ENCODE measurements at places on chromosomes 1 and 21.

- DNase-seq: no peak
These were observed at the start of gene COL6A2 for GRCh38 chr21:46097336-46098293. Gene COL6A2 (plus strand): TSS chr21:46098112.

DNA sequence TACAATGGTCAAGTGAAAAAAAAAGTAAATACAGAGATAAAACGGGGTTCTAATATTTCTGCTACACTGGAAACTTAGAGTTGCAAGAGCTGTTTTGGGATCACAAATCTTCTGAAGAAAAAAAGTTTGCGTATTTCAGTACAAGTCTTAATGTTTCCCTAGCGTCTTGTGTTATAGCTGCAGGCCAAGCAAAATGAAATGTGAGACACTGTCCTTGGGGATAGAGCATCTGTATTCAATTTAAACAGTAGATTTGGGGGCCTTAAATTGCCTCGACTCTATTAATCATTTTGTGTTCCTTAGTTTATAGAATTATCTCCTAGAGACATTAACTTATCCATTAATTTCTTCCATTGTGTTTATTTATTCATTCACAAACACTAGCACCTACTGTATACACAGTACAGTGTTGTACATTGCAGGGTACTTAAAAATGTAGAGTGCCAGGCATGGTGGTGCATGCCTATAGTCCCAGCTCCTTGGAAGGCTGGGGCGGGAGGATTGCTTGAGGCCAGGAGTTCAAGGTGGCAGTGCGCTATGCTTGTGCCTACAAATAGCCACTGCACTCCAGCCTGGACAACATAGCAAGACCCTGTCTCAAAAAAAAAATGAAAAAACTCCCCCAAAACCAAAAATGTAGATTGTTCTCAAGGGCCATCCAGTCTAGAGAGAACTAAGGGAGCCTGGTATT, 7.9 kb downstream of the DISC1 start:
- DNase-seq: no peak

GRCh38 chr1:183651612-183652011, 1.5 kb downstream of the APOBEC4 start:
- no peak for DNase-seq

GRCh38 chr1:67939186-67939743, 106.0 kb upstream of the GNG12 start:
- peak; percentile 41 for DNase-seq

DNA sequence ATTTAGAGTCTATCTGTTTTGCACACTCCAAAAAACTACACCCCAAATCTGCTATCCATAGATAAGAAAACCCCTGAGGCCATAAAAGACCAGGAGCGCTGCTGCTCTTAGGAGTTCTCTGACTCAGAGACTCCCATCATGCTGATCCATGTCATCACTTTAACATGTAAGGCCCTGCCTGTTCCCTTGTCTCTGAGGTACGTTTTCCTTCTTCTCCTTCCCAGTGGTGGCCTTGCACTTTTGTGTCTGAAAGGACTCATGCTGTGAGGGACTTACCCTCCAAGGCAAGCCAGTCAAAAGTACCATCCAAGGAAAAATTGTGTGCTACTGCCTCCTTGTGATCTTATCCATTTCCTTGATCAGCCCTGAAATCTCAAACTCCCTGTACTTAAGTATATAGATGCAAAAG, 427.4 kb upstream of the NCAM2 start:
- DNase-seq: no peak

GRCh38 chr1:235960809-235961208, 94.1 kb upstream of the LYST start:
- no peak for DNase-seq

- DNase-seq: no peak
These were observed 98.6 kb downstream of the SIK1 start for GRCh38 chr21:43328185-43328957.

- no peak for DNase-seq
These were observed 34.2 kb downstream of the HMCN1 start for GRCh38 chr1:185768371-185768770.

DNA sequence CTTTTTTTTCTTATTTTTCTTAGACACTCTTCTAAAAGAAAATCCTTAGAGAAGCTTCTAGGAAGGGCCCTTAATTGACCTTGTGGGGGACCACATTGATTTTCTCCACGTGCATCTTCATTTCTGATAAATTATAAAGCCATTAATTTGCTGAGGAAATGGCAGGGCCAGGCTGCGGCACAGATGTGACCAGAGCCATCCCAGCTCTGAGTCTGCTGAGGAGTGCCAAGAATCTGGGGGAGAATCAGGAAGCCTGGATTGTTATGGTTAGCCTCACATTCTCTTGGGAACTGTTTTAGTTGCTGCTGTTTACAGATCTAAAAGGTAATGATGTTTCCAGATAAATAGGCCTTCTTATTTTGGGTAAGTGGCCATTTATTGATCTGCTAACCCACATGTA, 16.2 kb downstream of the PROX1 start:
- no peak for DNase-seq
